Activated CD4-positive, alpha-beta T cell treated with anti-CD3 and anti-CD28 coated beads, Interleukin-2, amount 10 ng/mL, durations not matched to agents 7 days and 5 days (primary cell): ENCODE measurements at places on chromosomes 16 and 17.
A peak's percentile ranks its signal among the peaks of the same experiment; 100 is the strongest.

- DNase-seq = no peak
- no peak overlapping the region for H3K4me3 ChIP-seq
- H3K27me3 ChIP-seq = no peaks in the 10 kb centered on the region
- peak overlapping the region; percentile 65 for H3K27ac ChIP-seq
These were observed 35.4 kb upstream of the ARL6IP1 start for GRCh38 chr16:18836702-18837101.

DNA sequence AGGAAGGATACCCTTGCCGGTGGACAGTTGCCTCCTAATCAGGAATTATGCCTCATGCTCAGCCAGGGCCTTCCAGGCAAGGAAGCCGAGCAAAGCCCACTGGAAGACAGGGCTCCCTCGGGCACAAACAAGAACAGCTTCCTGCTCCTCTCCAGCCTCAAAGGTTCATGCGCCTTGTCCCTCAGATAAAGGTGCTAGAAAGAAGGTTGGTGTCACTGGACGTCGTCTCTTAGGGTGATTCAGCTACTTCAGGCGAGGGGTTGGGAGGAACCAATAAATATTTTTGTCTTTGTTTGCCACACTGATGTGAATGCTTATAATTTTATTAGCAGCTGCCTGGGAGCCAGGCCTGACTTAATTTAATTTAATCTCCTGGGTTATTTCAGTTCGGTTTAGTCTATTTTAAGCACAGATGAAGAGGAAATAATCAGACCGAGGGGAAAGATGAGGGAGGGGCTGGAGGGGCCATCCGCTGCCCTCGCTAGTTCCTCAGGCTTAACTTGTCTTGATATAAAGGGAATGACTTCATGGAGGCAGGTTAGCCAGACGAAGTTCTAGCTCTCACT, 171.8 kb upstream of the CACNG5 start:
- H3K27me3 ChIP-seq = no peaks in the 10 kb centered on the region
- H3K4me1 ChIP-seq = peaks cover 36% of the 10 kb centered on the region
- H3K27ac ChIP-seq = no peak overlapping the region

DNA sequence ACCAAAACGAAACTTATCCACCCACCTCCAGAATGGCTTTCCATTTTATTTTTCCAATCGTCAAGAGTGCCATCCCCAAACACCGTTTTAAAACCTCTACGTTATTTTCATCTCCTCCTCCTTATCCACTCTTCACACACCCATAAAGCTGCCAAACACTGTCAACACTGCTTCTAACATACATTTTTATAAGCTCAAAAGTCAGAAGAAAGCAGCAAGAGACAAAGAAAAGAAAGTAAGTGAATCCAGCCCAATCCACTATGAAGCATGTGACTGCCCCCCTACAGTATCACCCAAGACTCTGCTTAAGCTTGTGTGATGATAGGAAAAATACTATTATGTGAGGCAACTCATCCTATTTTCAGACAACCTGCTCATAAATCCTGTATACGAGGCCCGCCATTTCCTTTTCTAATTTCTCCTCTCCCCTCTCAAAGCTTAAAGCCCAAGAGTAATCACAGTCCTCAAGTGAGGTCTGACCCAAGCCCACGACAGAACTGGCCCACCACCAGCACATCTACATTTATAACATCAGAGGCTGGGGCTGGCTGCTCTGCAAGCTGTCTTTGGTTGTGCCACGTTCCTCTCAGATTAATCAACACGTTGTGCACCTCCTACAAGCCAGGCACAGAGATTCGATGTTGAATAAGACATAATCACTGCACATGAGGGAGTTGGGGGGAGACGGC, 16.3 kb downstream of the USP31 start:
- DNase-seq = no peak
- no peaks in the 10 kb centered on the region for H3K27me3 ChIP-seq
- no peak overlapping the region for H3K4me3 ChIP-seq
- H3K36me3 ChIP-seq = peaks cover 11% of the 10 kb centered on the region

DNA sequence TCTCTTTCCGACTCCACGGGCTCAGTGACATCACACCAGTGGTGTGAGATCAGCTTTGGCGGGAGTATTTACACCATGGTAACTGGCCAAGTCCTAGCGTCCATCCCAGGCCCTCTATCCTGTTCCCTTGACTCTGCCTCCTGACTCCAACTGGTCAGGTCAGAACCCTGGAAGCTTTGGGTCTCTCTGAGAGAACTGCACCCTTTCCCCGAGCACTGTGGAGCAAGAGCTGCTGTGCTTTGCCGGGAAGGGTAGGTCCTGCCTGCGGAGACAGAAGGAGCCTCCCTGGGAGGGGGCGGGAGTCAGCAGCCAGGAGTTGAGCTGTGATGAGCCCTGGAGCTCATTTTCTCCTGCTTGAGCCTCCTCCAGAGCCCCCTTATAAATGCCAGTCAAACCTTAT, 212.1 kb upstream of the TNRC6C start:
- no peaks in the 10 kb centered on the region for H3K36me3 ChIP-seq
- H3K27ac ChIP-seq = no peak overlapping the region
- no peaks in the 10 kb centered on the region for H3K4me1 ChIP-seq
- H3K4me3 ChIP-seq = no peak overlapping the region

DNA sequence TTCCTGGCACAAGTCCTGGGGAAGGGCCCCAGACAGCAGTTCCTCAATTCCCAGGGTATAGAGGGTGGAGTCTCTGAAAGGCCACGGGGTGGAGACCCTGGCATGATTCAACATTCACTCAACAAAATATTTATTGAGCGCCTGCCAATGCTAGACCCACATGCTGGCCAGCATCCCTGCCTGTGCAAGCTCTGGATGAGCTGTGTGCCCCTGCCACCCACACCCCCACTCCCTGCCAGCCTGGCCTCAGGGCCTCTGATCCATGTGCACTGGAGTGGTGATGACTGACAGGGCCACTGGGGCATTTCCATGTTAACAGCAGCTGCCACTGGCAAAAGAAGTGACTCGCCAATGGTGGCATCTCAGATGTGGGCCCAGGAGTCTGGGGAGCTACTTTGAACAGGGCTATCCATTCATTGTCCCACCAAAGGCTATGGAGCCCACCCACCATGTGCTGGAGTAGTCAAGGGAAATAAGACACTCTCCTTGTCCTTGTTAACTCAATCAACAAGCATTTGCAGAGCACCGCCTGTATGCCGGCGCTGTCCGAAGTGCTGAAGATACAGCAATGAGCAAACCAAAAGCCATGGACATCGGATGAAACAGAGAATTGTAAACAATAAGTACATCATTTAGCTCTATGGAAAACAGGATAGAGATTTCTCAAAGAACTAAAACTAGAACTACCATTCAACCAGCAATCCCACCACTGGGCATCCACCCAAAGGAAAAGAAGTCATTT, 3.0 kb upstream of the PRSS22 start:
- peaks cover 18% of the 10 kb centered on the region for H3K27me3 ChIP-seq
- H3K36me3 ChIP-seq = no peaks in the 10 kb centered on the region

GRCh38 chr17:17884391-17885357, 47.9 kb upstream of the SREBF1 start:
- peaks cover 2% of the 10 kb centered on the region for H3K36me3 ChIP-seq
- no peak for DNase-seq
- no peaks in the 10 kb centered on the region for H3K27me3 ChIP-seq
- H3K4me1 ChIP-seq = no peaks in the 10 kb centered on the region
- H3K27ac ChIP-seq = no peak overlapping the region

GRCh38 chr17:76145231-76146052, 4.4 kb upstream of the FOXJ1 start:
- H3K27me3 ChIP-seq = peaks cover 5% of the 10 kb centered on the region
- peak overlapping the region; percentile 30 for H3K4me3 ChIP-seq
- DNase-seq = peak; percentile 64
- peak overlapping the region; percentile 94 for H3K27ac ChIP-seq
- peaks cover 71% of the 10 kb centered on the region for H3K4me1 ChIP-seq

DNA sequence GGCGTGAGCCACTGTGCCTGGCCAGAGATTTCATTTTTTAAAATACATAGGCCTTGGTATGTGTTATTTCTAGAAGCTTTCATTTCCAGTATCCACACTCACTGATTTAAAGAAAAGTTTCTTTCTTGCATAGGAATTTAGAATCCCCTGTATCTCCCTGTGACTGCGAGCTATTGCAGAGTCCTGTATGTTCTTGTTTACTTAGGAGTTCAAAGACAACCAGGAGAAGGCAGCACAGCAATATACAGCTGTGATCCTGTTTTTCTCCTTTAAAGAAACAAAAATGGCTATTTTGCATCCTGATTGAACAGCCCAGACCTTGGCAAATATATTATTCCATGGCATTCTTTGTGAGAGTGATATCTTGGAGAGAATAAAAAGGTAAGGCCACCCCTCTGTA, 185.0 kb upstream of the COX10 start:
- H3K27ac ChIP-seq = no peak overlapping the region
- no peaks in the 10 kb centered on the region for H3K36me3 ChIP-seq
- DNase-seq = no peak
- H3K27me3 ChIP-seq = no peaks in the 10 kb centered on the region

GRCh38 chr16:57131351-57131970, 39.1 kb downstream of the CPNE2 start:
- peaks cover 88% of the 10 kb centered on the region for H3K4me1 ChIP-seq
- peak overlapping the region; percentile 71 for H3K27ac ChIP-seq
- no peak overlapping the region for H3K4me3 ChIP-seq
- no peaks in the 10 kb centered on the region for H3K27me3 ChIP-seq
- DNase-seq = no peak
- peaks cover 6% of the 10 kb centered on the region for H3K36me3 ChIP-seq

DNA sequence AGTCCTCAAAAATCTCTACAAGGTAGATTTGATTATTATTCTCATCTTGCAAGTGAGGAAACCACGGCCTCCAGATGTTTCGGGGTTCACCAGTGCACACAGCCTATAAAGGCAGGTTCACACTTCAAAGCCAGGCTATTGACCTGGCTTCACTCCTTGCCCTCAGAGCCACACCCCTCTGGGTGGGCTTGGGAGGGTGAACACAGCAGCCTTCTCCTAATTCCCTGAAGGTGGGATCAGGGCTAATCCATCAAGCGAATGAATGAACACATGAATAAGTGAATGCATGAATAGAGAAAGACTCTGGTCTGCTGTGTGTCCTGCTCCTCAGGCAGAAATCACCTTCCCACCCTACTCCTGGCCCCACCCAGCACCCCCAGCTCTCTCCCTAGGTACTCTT, 139.0 kb downstream of the CYLD start:
- H3K4me3 ChIP-seq = no peak overlapping the region
- no peak for DNase-seq
- H3K27me3 ChIP-seq = peaks cover 3% of the 10 kb centered on the region
- H3K36me3 ChIP-seq = no peaks in the 10 kb centered on the region

GRCh38 chr16:89026121-89026612, 49.2 kb upstream of the CBFA2T3 start:
- H3K27ac ChIP-seq = peak overlapping the region; percentile 46
- DNase-seq = peak; percentile 49
- H3K27me3 ChIP-seq = no peaks in the 10 kb centered on the region
- no peak overlapping the region for H3K4me3 ChIP-seq
- H3K36me3 ChIP-seq = peaks cover 15% of the 10 kb centered on the region
- H3K4me1 ChIP-seq = peaks cover 25% of the 10 kb centered on the region

DNA sequence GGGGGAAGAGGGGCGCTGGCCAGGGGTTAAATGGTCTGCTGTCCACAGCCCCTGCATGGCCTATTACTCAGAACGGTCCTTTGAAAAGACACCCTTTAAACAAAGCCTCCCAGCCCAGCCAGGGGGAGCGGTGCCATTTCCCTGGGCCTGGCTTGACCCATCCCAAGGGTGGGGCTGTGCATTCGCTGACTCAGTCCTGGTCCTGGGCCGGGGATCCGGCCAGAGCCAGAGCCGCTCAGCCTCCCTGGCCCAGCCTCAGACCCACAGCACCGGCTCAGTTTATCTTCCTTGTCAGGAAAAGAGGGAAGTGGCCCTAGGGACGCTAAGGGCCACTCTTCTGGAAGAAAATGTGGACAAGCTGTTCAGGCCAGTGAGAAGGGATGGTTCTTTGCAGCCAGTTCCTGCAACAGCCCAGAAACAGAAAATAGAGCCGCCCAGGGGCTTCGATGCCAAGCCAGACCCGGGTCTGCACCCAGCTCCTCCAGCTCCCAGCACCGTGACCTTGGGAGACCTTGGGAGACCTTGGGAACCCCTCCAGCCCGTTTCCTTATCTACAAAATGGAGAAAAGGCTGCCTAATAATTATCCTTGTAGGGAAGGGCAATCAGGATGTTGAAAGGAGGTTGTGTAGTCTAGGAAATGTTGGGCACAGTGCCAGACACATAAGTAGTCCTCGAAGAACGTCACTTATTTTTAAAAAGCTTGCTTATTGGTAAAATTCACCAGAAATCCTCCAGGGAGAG, 82.5 kb downstream of the ZDHHC7 start:
- no peaks in the 10 kb centered on the region for H3K4me1 ChIP-seq
- no peak overlapping the region for H3K4me3 ChIP-seq
- peak overlapping the region; percentile 10 for H3K27ac ChIP-seq
- DNase-seq = no peak
- H3K27me3 ChIP-seq = no peaks in the 10 kb centered on the region

- H3K4me1 ChIP-seq = peaks cover 2% of the 10 kb centered on the region
- no peak for DNase-seq
- H3K27ac ChIP-seq = no peak overlapping the region
- no peaks in the 10 kb centered on the region for H3K36me3 ChIP-seq
- peaks cover 8% of the 10 kb centered on the region for H3K27me3 ChIP-seq
These were observed 233.7 kb downstream of the ZFHX3 start for GRCh38 chr16:72814226-72814625.

GRCh38 chr17:43018932-43019331, 3.3 kb downstream of the VAT1 start:
- no peak for DNase-seq
- H3K4me3 ChIP-seq = no peak overlapping the region
- no peak overlapping the region for H3K27ac ChIP-seq
- peaks cover 38% of the 10 kb centered on the region for H3K4me1 ChIP-seq
- no peaks in the 10 kb centered on the region for H3K36me3 ChIP-seq

- no peaks in the 10 kb centered on the region for H3K36me3 ChIP-seq
- no peaks in the 10 kb centered on the region for H3K27me3 ChIP-seq
- peaks cover 19% of the 10 kb centered on the region for H3K4me1 ChIP-seq
- no peak for DNase-seq
- no peak overlapping the region for H3K4me3 ChIP-seq
- no peak overlapping the region for H3K27ac ChIP-seq
These were observed 7.6 kb upstream of the CSNK1D start for GRCh38 chr17:82281076-82281475.

GRCh38 chr16:30996324-30996984, 11.4 kb downstream of the HSD3B7 start:
- peak overlapping the region; percentile 82 for H3K27ac ChIP-seq
- H3K36me3 ChIP-seq = no peaks in the 10 kb centered on the region
- no peak for DNase-seq
- H3K4me3 ChIP-seq = peak overlapping the region; percentile 77

GRCh38 chr16:69286941-69287713, 24.0 kb upstream of the VPS4A start:
- no peak overlapping the region for H3K4me3 ChIP-seq
- no peaks in the 10 kb centered on the region for H3K36me3 ChIP-seq
- no peaks in the 10 kb centered on the region for H3K27me3 ChIP-seq
- peaks cover 2% of the 10 kb centered on the region for H3K4me1 ChIP-seq
- peak; percentile 76 for DNase-seq
- H3K27ac ChIP-seq = no peak overlapping the region
